AG09309 (cell line): ENCODE measurements at places on chromosomes 7 and 10.

DNA sequence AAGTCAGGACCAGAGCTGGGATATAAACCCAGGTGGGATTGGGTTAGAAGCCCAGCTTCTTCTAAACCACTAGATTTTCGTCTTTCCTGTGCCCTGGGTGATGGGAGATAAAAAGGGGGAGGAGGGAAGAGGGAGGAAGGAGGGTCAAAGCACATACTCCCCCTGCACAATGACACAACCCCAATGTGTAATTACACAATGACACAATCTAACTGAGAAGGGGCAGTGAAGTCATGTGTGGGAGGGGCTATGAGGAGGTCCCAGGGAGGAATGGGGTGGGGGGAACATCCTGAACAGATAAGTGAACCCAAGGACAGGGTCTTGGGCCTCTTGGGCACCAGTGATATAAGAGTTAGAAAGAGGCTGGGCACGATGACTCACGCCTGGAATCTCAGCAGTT, 44.5 kb downstream of the TECTB start:
- DNase-seq, result no peak

DNA sequence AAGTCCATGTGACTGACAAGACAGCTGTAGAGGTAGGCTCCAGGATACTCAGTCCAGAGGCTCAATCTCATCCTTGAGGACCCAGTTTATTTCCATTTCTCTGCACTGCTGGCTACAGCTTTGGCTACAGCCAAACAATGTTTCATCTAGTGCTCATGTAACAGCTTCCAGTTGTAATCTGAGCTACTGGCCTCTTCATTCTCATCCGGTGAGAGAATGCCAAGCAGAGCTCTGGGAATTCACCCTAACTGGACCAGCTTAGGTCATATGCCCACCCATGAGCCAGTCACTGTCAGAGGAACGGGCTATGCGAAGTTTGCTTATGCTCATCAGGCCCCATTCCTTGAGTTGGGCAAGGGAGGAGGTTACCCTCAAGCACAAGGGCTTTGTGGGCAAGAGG, 192.9 kb downstream of the EVX1 start:
- no peak for DNase-seq

GRCh38 chr10:21015851-21016250, 118.7 kb upstream of the NEBL start:
- DNase-seq, result no peak

- no peak for DNase-seq
Observed at GRCh38 chr7:151504715-151505326, 14.9 kb downstream of the RHEB start.

- no peak for DNase-seq
Observed at GRCh38 chr10:3963191-3963673, 178.2 kb upstream of the KLF6 start.

GRCh38 chr10:33009244-33010131, 51.5 kb upstream of the ITGB1 start:
- DNase-seq, result no peak

DNA sequence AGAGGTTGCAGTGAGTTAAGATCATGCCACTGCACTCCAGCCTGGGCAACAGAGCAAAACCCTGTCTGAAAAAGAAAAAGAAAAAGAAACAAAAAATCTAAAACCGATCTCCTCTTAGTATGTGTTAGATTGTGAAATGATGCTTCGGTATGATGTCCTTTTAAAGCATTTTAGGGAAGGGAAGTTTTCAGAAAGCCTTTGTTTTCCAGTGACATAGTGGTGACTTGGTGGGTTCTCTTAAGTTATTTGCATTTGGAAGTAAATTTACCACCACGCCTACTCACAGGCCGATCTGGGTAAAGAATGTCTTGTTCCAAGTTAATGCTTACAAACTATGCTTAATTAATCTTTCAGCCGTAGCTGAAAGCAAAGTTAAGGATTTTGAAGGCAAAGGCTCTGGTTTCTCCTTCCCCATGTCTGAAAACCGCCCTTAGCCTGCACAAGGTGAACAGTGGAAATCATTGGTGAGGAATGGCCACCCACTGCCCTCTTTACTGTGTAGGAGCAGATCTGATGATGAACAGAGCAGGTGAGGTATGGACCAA, 10.7 kb downstream of the MTURN start:
- DNase-seq, result no peak

GRCh38 chr10:112768121-112768520, 181.9 kb upstream of the TCF7L2 start:
- DNase-seq, result no peak

GRCh38 chr7:126605056-126605455, 647.7 kb downstream of the GRM8 start:
- DNase-seq, result no peak

GRCh38 chr10:73554721-73555120, 36.4 kb downstream of the USP54 start:
- DNase-seq, result no peak

DNA sequence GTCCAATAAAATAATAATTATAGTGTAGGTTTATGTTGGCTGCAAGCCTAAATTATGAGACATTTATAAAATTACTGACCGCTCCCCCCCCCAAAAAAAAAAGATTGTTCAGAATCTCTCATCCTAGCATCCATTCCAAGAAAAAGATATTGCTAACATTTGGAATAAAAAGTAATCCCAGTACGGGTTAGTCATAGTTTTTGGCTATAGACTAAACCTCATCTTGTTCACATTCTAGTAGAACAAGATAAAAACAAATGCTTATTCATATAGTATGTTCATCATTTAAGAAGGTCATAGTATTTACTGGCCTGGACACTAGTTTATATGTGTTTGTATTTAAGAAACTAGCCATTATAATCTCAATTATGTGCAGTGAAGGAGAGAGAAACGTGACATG, 44.0 kb downstream of the ADK start:
- DNase-seq, result no peak

DNA sequence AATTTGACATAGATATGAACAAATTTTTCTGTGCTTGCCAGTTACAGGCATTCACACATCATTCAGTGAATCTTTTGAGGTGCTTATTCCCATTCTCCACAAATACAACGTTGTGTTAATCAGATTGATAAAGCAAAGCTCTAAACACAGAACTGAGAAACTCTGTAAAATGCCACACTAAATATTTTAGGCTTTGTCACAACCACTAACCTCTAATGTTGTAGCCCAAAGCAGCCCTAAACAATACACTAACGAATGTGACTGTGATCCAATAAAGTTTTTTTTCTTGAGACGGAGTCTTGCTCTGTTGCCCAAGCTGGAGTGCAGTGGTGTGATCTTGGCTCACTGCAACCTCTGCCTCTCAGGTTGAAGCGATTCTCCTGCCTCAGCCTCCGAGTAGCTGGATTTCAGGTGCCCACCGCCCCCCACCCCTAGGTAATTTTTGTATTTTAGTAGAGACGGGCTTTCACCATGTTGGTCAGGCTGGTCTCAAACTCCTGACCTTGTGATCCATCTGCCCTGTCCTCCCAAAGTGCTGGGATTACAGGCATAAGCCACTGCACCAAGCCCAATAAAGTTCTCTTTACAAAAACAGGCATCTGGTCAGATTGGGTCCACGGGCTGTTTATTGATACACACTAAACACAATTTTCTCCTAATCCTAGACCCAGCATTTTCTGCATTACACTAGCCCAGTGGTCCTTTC, 6.9 kb downstream of the CYCS start:
- DNase-seq, result no peak

DNA sequence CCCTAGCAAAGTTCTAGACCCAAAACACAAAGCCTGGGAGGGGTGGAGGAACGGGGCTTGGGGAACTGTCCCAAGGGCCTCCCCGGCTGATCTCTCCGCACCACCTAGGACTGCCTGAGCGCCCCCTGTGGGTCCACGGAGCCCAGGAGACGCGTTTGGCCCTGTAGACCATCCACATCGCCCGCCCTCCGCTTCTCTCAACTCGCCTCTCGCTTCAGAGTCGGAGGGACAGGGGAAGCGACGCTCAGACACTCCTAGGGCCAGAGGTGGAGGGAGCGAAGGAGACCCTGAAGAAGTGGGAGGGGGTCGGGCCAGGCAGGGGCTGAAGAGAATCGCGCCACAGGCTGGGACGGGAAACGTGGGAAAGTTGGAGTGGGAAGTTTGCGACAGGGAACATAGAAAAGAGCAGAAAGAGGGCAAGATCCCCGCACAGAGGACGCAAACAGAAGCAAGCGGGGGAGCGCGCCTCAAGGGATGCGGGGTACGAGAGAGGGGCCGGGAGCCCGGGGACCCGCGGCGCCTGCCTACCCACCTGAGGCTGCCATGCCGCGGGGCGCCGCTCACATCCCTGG, 378 bp downstream of the PIK3AP1 start:
- no peak for DNase-seq

GRCh38 chr7:3861941-3862340, 560.9 kb downstream of the SDK1 start:
- no peak for DNase-seq

- peak; percentile 95 for DNase-seq
Observed at GRCh38 chr10:72764151-72764550, 72.2 kb downstream of the MCU start.

GRCh38 chr7:78905436-78905835, 548.0 kb downstream of the MAGI2 start:
- DNase-seq, result no peak

DNA sequence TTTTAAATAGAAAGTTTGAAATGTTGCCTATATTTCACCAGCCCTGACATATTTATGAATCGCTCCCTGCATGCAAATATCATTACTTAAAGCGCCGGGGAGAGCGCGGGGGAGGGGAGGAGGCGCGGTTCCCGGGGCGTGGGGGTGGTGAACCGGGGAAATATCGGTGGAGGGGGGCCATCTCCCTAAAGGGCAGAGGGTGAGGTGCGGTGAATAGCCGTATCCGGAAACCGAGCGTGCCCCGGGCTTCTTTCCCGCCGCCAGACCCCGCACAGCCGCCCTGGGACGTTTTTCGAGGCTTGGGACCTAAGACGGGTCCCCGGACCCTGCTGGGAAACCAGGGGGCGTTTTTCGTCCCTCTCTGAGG, 6.9 kb upstream of the ZNF503 start:
- DNase-seq, result no peak

GRCh38 chr7:111594602-111595001, 32.3 kb upstream of the IMMP2L start:
- DNase-seq, result no peak

DNA sequence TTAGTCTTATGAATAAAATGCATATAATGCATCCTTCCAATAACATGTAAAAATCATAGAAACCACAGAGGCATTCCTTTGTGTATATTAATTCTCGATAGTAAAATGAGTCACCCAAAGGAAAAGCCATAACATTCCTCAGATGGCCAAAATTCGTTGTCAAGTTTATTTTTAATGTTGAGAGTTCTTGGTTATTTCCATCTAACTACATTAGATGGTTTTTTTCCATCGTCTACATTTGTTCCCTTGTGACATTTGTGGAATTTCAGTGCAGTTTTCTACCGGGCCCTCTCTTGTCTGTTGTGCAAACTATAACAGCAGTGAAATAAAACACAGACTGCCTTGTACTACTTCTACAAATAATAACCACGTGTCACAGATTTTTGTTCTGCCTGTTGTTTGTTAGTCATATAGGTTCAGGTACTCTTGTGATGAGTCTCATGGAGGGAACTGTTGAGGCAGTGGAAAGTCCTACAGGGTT, 54.7 kb upstream of the CCAR1 start:
- DNase-seq, result peak; percentile 76

- DNase-seq, result no peak
Observed at GRCh38 chr7:151843181-151843580, 33.7 kb downstream of the PRKAG2 start.

GRCh38 chr7:98075801-98076200, 30.9 kb upstream of the LMTK2 start:
- DNase-seq, result no peak

- DNase-seq, result no peak
Observed at GRCh38 chr10:69102440-69102839, 14.5 kb downstream of the SRGN start.

DNA sequence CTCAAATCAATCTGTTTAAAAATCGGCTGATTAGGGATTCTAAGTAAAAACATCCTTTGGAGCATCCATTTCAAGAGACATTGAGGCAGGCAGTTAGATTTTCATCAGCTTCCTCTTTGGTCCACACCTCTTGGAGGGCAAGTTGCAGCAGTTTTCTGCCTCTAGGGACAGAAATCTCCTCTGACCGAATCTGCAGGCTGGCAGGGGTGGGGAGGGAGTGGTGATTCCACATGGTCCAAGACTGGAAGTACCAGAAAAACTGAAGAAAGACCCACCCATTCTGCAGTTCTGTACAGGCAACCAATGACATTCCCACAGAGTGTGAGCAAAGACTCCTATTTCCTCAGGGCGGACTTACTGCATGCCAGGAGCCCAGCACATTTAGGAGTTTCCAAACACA, 29.0 kb downstream of the FGFBP3 start:
- no peak for DNase-seq

- no peak for DNase-seq
Observed at GRCh38 chr7:49927631-49928030, 154.2 kb downstream of the VWC2 start.

DNA sequence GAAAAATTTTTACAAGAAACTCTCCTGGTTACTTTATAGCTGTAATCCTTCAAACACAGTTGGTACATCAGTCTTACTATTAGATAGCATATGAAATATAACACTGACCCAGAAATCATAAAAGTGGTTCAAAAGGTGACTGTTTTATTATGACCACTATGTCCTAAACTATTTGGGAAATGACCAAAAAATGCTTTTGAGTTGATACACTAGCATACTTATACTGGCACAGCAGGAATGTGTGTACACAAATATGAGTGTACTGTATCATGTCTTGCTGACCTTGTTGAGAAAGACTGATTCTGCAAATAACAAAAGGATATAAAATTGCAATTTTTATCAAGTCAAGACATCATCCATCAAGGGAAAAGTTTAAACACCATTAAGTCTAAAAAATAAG, 24.3 kb downstream of the CSTF2T start:
- DNase-seq, result peak; percentile 29

GRCh38 chr10:992467-992866, 4.2 kb downstream of the GTPBP4 start:
- DNase-seq, result no peak

DNA sequence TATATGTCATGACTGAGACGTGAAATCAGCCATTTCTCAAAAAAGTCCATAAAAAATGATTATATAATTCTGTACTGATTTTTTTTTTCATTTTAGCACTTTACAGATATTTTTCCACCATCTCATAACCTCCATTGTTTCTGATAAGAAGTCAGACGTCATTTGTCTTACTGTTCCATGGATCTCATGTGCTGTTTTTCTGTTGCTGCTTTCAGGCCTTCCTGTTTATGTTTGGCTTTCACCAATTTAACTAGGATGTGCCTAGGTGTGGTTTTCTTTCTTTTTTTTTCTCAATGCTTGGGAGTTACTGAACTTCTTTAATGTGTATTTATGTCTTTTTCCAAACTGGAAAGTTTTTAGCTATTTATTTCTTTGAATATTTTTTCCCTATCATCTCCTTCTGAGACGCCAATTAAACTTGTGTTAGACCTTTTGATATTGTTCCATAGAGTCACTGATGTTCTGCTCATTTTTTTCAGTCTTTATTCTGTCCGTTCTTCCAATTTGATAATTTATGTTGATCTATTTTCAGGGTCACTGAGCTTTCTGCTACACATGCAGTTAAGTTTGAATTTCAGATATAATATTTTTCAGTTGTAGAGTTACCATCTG, 43.3 kb downstream of the TAF3 start:
- no peak for DNase-seq

GRCh38 chr10:52064084-52064845, 249.8 kb upstream of the DKK1 start:
- no peak for DNase-seq

- no peak for DNase-seq
Observed at GRCh38 chr10:132932461-132933307, 9.7 kb downstream of the CFAP46 start.
